ENCODE measurements at places on chromosomes 6 and 20.

DNA sequence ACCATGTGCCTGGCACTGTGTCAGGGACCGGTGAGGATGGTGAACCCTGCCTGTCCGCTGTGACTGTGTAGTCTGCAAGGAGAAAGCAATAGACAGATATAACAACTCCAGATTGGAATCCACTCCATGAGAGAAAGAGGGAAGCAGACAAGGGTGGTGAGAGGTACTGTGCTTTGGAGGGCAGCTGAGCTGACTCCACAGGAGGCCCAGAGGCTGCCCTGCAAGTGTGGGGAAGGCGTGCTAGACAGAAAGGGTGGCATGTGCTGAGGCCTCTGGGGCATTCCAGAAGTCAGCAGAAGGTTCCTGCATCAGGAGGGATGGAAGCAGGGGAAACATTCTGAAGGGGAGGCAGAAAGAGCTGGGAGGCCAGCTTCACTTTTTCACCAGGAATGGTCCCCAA, 39.3 kb upstream of the APCDD1L start:
- no peak for DNase-seq

DNA sequence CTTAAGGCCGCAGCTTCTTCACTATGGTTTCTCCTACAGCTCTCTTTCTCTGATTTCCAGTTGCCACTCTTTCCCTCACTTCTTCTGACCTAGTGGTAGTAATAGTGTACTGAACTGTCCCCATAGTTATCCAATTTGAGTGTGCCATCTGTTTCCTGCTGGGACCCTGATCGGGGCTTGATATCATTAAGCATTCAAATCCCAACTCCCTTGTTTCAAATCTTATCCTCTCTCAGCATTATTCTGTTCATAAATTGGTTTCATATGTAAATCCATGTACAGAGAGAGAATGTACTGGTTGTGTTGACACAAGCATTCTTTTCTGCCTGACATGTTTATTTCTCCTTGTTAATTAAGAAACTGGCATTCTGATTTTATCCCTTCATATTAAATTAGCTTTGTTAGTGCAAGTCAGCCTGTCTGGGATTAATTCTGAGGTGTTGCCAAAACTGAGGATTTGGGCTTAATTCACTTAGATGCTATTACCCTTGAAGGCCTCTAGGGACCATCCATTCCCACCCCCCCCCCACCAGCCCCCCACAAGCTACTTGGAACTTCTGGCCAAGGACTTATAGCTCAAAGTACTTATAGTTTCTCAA, 84.6 kb upstream of the PROKR2 start:
- no peak for DNase-seq

DNA sequence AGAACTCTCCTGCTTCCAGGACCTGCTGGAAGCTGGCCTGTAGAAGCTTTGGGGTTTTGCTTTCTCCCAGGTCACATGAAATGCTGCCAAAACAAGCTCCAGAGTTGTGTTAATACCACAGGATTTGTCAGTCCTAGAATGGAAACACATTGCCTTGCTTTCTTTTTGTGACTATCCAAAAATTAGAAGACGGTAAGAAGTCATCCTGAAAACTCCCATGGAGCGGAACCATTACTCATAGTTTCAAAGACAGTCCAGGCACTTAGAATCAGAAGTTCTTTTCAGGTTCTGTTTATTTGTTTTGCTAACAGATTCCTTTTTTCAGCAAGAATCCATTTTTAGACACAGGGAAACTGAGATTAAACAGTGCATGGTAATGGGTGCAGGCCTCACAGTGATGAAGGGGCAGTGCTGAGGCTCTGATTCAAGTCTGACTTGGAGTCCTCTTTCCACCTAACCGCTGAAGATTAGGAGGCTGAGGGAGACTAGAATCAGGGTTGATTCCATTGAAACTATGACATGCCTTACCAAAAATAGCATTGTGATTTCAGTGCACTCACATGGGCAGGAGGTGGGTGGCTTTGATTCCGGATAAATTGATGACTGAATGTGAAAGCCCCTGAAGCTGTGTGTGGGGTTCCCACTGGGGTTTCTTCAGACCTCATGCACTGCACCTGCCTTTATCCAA, 72.2 kb upstream of the NAA20 start:
- DNase-seq = no peak

DNA sequence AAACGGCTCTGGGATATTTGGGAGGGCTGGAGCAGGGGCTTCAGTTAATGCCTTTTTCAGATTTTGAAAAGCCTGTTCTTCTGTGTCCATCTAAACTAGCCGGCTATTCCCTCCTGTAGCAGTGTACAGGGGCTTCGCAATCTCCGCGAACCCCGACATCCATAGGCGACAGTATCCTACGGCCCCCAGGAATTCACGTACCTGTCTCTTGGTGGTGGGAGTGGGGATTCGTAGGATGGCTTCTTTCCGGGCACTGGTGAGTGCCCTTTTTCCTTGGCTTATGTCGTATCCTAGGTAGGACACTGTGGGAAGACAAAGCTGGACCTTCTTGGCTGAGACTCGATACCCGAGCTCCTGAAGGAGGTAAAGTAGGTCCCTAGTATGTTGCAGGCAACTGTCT, 153.1 kb downstream of the TRIM27 start:
- no peak for DNase-seq

GRCh38 chr6:35725081-35725708, 11.6 kb upstream of the ARMC12 start:
- no peak for DNase-seq

GRCh38 chr20:1734269-1734858, 76.8 kb upstream of the SIRPG start:
- DNase-seq = no peak

All from hepatocyte (in vitro differentiated cells).